NCI-H1436 treated with DMSO at 0.1 percent for 48 hours (cell line): ENCODE measurements at places on chromosomes 11 and 22.

GRCh38 chr22:48941903-48942575 is 885.6 kb downstream of the BRD1 start:
- DNase-seq: no peak

DNA sequence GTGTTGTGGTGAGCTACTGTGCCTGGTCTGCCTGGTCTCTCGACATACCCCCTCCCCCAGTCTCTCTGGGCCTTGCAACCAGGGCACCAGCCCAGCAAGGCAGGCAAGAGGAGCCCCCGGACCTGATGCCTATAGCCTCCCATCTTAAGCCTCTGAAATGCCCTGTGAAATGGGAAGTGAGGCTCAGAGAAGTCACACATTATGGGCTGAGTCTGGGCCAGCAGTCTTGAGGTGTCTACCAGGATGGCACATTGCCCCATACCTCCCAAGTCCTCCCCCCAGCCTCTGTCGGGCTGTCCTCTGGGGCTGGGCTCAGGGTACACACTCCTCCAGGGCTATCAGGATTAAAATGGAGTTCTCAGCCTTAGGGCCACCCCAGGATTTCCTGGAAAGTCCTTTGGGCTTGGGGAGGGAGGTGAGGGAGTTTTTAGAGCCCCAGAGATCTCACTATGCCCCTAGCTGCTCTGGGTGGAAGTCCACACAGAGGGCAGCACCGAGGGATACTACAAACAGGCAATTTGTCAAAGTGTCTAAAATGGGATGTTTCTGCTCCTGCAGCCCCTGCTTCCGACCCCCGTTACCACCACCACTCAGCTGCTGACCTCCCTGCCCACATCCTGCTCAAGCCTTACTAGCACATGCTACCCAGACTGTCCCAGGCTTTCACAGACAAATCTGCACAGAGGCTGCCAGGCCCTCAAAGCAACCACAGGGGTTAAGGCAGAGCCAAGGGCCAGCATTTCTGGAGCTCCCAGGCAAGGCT is 3.1 kb upstream of the SH3BP1 start:
- no peak for DNase-seq

DNA sequence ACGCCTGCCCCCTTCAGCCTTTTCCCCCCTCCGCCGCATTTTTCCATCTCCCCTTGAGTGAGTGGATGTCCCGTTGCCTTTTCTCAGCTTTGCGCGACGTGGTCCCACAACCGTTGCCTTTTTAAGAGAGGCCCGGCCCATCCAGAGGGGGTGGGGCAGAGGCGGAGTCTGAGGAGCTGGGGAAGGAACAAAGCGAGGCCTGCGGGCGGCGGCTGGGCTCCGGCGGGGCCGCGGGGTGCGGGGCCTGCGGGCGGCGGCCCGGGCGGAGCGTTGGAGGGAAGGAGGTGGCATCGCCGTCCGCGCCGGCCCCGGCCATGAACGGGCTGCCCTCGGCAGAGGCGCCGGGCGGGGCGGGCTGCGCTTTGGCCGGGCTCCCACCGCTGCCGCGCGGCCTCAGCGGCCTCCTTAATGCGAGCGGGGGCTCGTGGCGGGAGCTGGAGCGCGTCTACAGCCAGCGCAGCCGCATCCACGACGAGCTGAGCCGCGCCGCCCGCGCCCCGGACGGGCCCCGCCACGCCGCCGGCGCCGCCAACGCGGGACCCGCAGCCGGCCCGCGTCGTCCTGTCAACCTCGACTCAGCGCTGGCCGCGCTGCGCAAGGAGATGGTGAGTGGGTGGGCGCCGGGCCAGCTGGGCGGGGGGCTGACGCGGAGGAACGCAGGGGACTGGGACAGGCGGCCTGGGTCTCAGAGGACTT is at the start of gene FAM89B:
Gene FAM89B (plus strand): TSS at position 183 of the 696 bp plus-strand sequence. CDS start 132 bp downstream, at position 315.
- no peak for DNase-seq

GRCh38 chr11:83836883-83837654 is 550.9 kb upstream of the CCDC90B start:
- peak; percentile 7 for DNase-seq

DNA sequence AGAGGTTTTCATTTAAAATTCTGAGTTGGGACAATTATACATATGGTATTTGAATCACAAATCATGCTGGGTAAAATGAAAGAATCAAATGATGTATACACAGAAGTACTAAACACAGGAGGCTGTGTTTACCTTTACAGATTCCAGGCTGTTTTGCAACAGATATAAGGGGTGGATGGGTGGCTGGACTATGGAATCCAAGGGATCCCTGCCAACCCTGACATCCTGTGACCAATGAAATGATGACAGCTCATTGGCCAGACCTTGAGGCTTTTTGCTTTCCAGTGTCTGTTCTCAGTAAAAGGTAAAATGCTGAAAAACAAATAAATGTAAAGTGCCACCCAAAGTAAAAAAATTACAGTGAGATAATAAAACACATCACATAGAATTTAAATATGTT is 3.3 kb upstream of the DDI1 start:
- DNase-seq: no peak

DNA sequence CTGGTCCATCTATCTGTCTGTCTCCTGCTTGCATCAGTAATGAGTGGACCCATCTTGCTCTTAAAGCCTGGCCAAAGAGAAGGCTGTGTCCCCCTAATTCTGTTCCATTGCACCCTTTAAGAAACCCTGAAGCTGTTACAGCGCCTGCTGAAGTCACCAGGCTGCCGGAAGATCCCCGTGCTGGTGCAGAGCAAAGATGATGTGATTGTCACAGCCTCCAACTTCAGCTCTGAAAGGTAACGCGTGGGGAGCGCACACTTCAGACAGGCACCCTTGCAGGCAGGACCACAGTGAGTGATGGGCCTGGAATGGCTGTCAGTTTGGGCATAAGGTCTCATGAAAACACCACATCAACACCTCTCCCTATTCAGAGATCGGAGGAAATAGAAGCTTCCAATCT is 18.4 kb downstream of the GTPBP1 start:
- no peak for DNase-seq

GRCh38 chr22:23268139-23268712 is 87.9 kb downstream of the BCR start:
- no peak for DNase-seq

DNA sequence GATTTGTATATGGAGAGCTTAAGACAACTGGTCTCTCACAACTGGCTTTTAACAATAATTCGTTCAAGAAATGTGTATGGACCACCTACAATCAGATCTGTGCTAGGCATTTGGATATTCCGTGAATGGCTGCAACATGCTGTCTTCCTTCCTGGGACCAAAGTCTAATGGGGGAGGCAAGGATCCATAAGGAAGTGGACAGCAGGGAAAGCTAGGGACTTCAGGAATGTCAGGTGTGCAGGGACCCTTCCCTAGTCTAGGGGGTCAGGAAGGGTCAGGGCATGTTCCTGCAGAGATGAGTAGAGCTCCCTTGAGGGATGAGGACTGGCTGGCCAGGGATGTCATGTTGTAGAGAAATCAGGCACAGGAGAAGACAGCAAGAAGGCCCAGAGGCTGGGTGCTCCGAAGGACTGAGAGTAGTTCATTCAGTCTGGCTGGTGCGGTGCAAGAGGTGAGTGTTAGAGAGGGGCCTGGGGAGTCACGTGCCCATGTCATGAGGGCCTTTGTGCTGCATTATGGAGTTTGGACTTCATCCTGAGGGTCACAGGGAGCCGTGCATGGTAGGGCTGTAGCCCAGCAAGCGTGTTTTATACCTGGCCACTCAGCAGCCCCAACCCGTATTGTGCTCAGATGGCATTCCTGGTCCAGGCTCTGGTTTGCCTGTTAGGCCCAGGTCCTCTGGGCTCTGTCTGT is 8.5 kb upstream of the NECTIN1 start:
- no peak for DNase-seq

GRCh38 chr22:27875951-27876350 is 43.1 kb downstream of the PITPNB start:
- no peak for DNase-seq

DNA sequence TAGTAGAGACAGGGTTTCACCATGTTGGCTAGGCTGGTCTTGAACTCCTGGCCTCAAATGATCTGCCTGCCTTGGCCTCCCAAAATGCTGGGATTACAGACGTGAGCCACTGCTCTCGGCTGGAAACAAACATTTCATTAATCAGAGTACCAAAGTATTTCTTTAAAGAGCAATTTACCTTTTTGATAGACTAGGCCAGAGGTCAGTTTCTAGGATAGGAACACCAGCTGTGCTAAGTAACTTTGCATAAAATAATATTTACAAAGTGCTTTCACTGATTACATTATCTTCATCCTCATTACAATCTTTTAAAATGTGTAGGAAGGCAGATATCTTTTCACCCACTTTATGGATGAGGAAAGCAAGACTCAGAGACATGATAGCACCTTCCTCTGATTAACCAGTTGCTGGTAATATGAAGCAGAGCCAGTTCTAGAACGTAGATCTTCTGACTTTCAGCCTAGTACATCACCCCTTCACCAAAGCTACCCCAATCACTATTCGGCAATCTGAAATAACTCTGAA is 355.2 kb downstream of the SOX6 start:
- no peak for DNase-seq

DNA sequence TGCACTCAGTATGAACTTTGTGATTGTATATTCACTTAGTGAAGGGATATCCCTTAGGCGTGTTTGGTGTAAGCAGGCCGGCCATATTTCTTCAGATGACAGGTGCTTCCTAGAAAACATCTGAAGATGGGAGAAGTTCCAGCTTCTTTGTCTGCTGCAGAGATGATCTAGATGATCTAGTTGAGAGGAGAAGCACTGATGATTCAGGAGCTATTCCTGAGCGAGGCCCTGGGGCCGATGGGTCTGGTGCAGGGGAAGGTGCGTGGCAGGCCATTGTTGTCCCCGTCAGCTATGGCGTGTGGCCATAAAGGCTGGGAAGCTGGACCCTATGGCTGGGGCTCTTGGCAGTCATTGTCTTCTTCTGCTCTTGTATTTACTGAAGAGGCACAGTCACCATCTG is 14.0 kb downstream of the FAM118A start:
- no peak for DNase-seq

- DNase-seq: no peak
Measured at GRCh38 chr22:19766511-19767426, 6.2 kb downstream of the TBX1 start.

GRCh38 chr22:24230911-24231656 is 13.8 kb downstream of the GGT5 start:
- DNase-seq: no peak

DNA sequence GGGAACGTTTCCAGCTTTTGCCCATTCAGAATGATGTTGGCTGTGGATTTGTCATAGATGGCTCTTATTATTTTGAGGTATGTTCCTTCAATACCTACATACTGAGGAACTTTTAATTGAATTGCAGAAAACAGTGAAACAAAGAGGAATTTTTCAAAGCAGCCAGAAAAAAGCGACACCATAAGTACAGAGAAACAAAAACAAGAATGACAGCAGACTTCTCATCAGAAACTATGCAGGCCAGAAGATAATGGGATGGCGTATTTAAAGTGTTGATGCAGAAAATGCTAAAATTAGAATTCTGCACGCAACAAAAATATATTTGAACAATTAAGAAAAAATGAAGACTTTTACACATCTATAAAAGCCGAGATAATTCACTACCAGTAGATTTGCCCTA is 95.4 kb upstream of the TIMP3 start:
- no peak for DNase-seq

DNA sequence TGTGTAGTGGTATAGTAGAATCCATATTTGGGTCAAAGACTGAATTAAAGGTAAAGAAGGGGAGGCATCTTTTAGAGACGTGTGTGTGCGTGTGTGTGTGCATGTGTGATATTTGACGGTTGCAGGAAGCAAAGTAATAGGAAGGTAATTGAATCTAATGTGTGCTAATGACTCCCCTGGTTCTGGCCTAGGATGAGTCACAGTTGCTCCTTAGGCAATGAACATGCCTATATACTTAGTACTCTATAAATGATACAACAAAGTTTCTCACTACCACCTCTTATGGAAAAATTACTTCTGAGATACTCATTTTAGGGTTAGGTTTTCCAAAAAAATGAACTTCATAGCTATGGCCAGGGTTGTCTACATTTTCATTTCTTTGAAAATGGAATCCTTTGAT is 409.6 kb downstream of the GUCY1A2 start:
- no peak for DNase-seq

- DNase-seq: no peak
Measured at GRCh38 chr11:34960277-34960676, 43.9 kb downstream of the PDHX start.

GRCh38 chr11:5547982-5548381 is 358 bp downstream of the OR52H1 start:
- DNase-seq: no peak

GRCh38 chr11:45193695-45194094 is 47.3 kb downstream of the PRDM11 start:
- DNase-seq: no peak

GRCh38 chr11:132538642-132539041 is 993.7 kb downstream of the OPCML start:
- no peak for DNase-seq

DNA sequence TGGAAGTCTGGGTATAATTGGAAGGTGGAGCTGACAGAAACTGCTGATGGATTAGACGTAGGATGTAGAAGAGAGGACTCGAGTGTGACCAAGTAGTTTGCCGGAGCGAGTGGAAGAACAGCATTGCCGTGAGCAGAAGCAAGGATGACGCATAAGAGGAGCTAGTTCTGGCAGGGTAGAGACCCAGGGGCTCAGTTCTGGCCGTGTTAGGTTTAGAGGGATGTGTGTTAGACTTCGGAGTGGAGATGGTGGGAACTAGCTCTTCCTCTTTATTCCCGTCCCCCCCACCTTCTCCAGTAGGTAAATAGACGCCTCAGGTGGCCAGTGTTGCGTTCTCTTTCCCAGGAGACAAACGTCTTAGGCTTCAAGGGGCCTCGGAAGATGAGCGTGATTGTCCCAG is 19.1 kb downstream of the TUB start:
- no peak for DNase-seq

GRCh38 chr11:45470151-45470793 is 184.1 kb upstream of the SYT13 start:
- DNase-seq: no peak

DNA sequence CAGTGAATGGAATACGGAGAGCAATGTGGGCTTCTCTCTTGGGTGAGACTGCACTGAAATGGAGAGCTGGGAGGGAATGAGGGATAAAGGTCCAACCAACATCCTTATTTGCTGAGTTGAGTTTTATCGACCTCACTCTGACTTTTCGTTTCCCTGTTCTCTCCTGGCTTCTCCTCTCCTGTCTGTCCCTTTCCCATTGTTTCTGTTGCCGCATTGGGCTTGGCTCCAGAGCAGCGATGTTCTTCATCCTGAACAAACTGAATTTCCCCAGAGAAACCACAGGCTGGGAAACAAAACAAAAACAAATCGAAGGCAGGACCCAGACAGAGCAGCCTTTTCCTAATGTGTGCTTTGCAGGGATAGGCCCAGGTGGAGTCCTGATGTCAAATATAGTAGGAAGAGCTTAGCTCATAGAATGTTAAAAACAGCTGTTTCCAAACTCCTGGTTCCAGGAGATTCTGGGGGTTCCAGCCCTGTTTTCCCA is 30.0 kb downstream of the MOV10L1 start:
- DNase-seq: no peak

DNA sequence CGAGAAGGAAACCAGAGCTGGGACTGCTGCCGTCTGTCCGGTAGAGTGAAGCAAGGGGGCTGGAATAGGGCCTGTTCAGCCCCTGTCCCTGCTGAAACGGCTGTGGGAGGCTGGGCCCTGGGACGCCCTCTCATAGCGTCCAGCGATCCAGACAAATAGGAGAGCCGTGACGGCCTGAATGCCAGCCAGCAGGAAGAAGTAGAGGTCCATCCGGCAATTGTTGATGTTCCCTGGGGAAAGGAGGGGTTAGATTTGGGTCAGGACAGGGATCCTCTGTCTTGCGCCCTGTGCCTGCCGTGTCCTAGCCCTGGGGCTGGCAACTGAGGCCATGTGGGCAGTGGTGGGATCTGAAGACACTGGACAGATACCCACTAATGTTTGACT is 12.9 kb downstream of the TMEM132A start:
- no peak for DNase-seq
